Left ventricle myocardium inferior (tissue), 1 donor: ENCODE measurements at places on chromosomes 11 and 22. TPM values are rescaled to one million over a fixed set of nuclear protein-coding genes. Genes with fewer than 3 reads are reported as not detected.

DNA sequence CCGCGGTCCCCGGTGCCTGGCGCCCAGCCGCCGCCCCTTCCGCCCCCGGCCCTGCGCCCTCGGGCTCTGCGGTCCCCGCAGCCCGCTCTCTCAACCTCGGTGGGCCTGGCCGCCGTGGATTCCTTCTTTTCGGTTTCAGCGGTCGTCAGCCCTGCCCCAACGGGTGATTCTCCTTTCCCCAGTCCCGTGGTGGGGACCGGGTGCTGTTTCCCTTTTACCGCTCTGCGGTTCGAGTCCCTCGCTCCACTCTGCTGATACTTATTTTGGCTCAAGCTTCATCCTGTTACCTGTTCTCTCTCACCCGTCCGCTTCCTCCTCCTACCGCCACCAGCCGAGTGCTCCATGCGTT is 494 bp downstream of the ZDHHC5 start:
- no peak for DNase-seq

SYT7 gene
- 18.9 TPM for total RNA-seq

DNA sequence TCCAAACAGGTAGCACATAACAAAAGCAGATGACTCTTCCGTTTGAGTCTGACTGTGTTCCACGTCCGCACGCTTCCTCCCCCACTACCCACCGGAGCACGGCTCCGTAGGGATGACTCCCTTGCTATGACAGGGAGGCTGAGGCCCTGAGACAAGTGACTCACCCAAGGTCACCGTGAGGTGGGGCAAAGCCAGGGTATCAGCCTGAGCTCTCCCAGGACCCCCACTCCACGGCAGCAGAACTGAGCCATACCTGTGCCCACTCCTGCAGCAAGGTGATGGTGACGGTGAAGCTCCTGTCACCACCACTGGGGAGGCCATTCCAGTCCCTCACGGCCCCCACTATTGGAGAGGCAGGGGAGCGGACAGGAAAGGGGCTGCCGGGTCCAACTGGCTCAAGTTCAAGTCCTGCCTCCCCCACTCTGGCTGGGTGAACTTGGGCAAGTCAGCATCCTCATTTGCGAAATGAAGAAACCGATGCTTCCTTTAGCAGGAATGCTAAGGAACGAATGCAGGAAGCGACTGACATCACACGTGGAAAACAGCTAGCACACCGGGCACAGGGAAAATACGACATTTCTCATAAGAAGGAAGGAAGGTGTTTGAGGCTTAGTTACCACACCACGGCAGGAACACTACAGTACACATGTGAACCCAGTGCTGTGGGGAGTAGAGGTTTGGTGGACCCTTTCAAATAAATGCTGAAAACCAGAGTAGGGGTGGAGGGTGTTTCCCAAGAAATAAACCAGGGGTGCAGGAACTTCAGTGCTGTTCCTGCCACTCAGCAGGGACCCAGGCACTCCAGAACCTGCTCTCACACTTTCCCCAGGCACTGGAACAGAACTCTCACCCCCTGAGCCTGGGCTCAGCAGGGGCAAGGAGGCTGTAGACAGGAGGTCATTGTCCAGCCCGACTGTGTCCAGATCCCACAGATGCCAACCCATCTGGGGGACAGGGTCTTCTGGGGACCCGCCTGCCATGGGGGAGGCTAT is 32.4 kb upstream of the CBX7 start:
- no peak for DNase-seq

- DNase-seq: peak; percentile 82
Measured at GRCh38 chr11:820655-821511, 2.2 kb downstream of the PNPLA2 start.

CRYAB gene
- total RNA-seq: 6,704 TPM

DNA sequence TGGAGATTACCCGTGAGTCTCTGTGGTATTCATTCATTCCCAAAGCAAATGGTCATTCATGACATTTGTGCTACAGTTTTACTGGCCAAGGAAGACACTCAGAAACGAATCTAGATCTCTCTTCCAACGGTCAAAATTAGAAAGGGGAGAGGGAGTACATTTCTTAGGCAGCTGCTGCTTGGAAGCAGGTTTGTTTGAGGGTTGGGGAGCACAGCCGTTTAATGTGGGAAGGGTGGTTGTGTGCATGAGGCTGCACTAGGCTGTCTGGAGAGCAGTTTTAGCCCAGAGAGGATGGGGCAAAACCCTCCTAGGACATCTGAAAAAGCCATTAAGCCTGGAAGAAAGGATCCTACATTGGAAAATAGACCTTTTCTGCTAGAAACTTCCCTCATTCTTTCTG is 29.7 kb upstream of the TIMP3 start:
- no peak for DNase-seq

MAPK8IP2 gene
- 0.33 TPM for total RNA-seq

MCAM gene
- 59.2 TPM for total RNA-seq

- DNase-seq: no peak
Measured at GRCh38 chr11:59574467-59574866, 41.1 kb downstream of the OSBP start.

MRGPRX4 gene
- total RNA-seq: not detected

- DNase-seq: no peak
Measured at GRCh38 chr22:48894064-48894671, 933.5 kb downstream of the BRD1 start.

DNA sequence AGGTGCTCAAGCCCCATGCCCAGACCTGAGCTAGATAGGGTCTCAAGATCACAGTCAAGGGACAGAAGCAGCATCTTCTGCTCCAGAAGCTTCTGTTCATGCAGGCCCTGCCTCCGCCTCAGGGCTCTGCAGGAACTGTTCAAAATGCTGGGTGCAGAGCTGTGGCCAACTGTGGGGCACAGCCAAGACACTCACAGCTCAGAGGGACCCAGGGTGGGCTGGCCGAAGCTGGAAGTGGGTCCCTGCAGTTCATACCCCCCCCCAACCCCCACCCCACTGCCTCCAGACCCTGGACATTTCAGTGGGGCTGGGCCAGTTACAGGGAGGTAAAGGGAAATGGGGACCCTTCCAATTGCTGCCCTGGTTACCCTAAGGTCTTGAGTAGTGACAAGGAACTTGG is 129.0 kb downstream of the CRYBB2 start:
- DNase-seq: no peak

DNA sequence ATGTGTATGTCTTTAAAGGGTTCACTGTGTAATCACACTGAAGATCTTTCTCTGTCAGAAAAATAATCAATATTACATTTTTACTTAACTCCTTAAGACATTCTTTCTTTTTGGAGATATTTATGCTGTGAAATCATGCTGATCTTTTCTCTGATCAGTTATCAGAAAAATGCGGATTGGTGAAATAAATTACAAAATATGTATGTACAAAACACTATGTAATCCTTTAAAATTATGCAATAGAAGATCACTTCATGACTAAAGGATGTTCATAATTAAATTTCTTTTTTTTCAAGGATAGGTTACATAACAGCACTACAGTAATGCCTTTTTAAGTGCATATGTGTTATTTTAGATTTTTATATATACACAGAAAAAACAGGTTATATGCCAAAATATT is 24.7 kb downstream of the BTBD10 start:
- DNase-seq: no peak
